SK-MEL-5 (cell line): ENCODE measurements at places on chromosomes 12 and 14. TPM values are rescaled to one million over a fixed set of nuclear protein-coding genes. Genes with fewer than 3 reads are reported as not detected.

Gene RNASE3
- not detected in 2 replicates for total RNA-seq

Gene CLEC2A
- total RNA-seq = not detected in 2 replicates

Gene RERG
- total RNA-seq = 0.37 and 0.61 TPM in 2 replicates

DNA sequence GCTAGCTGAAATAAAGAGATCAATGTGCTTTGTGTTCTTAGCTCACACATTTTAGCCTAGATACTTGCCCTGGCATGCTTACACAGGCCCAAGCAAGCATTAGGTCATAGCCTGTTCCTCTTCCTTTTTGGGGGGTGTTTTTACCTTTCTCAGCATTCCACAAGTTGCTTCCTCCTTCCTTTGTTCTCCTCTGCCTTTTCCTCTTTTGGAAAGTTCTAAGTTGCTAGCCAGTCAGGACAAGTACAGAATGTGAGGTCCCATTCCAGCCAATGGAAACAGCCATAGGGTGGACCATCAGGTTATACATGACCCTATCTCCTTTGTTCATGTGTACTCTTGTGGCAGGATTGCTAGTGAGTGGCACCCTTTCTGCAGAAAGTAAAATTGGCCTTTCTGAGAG lies 154.9 kb downstream of the RASSF9 start:
- no peak for DNase-seq

DNA sequence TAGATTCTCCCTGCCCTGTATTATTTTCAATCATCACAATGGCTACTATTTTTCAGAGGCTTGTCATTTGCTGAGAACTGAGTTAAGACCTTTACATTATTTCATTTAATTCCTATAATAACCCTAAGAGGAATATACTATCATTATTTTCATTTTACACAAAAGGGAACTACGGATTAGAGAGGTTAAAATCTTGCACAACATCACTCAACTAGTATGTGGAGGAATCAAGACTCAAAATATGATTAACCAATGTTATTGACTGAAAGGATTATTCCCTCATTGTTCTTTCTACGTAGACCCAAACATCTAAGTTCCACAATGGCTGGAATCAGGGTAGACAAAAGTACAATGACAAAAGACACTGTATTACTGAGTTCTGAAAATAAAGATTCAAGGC lies 45.0 kb downstream of the GPR65 start:
- no peak for DNase-seq

DNA sequence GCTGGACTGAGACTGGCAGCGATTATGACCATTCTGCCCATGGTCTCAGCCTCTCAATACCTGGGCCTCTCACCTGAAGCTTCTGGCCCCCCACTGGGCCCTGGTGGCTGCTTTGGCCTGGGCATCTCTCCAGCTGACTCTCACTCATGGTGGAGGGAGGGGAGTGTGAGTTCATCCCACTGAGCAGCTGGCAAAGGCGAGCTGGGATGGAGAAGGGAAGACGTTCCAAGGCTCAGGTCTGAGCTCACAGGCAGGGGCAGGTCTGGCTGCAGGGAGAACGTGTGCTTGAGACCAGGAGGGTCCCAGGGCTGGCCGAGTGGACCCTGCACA lies 103.5 kb downstream of the TMEM121 start:
- DNase-seq = no peak
